Heart right ventricle (tissue), 16 donors: ENCODE measurements at places on chromosomes 5 and 9. TPM values are rescaled to one million over a fixed set of nuclear protein-coding genes. Genes with fewer than 3 reads are reported as not detected.

DNA sequence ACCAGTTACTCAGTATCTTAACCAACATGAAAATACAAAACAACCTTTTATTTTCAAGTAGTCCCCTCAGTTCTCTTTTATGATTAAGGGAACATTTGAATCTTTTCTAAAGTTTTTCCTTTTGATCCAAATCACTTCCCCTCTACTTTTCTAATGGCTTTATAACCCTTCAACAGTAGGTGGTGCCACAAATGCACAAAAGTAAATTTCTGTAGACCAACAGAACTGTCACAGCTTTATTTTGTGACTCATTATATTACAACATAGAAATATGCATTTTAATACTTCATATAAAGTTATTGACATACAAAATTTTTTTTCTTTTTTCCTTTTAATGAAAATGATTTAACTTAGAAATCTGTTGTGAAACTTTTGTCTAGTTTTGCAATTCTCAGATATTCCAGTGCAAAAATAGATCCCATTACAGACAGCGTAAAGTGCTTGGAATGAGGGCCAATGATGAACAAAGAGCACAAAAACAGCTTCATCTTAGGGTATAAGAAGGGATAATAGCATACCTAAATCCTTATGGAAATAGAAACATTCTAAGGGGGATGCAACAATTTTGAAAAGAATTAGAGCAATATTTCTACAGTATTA lies 17.0 kb downstream of the NIPSNAP3B start:
- peaks cover 40% of the 10 kb centered on the region for H3K36me3 ChIP-seq
- H3K27ac ChIP-seq, result no peak overlapping the region
- H3K4me1 ChIP-seq, result peaks cover 37% of the 10 kb centered on the region
- no peak overlapping the region for H3K4me3 ChIP-seq
- DNase-seq, result no peak

Gene PDZD2
- 95.1 TPM for total RNA-seq

Gene ARHGEF28
- 1.6 TPM for total RNA-seq

Gene LECT2
- not detected for total RNA-seq

- no peaks in the 10 kb centered on the region for H3K27me3 ChIP-seq
- no peak overlapping the region for H3K4me3 ChIP-seq
- H3K27ac ChIP-seq, result no peak overlapping the region
These were observed 79.7 kb downstream of the COL5A1 start for GRCh38 chr9:134721344-134721743.

- no peaks in the 10 kb centered on the region for H3K36me3 ChIP-seq
- no peaks in the 10 kb centered on the region for H3K4me1 ChIP-seq
- H3K4me3 ChIP-seq, result no peak overlapping the region
- no peak for DNase-seq
- H3K27ac ChIP-seq, result no peak overlapping the region
These were observed 94.6 kb upstream of the MEGF10 start for GRCh38 chr5:127196042-127196441.

Gene DHX29
- total RNA-seq, result 20.4 TPM

DNA sequence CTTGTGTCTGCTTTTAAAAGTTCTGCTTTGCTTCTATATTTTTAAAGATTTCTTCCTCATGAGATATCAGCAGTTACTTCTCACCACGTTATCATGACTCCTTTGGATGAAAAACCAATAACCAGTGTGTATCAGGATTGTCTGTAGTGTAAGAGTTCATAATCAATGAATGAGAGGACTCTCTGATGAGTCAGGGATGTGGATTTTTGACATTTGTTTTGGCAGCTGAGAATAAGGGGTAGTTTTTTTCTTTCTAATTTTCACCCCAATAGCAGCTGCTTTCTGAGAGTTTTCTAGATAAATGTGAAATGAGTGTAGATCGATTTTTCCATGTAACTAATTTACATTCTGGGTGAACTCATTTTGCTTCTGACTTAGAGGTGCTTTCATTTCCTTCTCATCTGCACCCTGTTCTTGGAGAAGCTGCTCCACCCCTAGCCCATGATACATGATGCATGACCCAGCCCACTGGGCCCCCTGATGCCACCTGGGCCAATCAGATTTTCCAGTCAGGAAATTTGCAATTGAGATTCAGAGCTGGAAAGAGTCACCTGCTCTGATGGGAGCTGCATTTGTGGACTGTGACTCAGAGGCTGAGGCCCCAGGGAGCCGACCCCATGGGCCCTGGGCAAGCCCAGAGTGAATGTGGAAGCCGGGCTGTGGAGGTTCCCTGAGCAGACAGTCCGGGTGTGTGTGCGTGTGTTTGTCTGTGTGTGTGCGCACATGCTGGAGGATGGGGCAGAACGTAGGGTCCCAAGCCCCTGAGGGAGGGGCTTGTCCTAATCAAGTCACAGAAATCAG lies 159.3 kb downstream of the RGS3 start:
- no peaks in the 10 kb centered on the region for H3K27me3 ChIP-seq
- peaks cover 55% of the 10 kb centered on the region for H3K4me1 ChIP-seq
- H3K27ac ChIP-seq, result no peak overlapping the region
- no peaks in the 10 kb centered on the region for H3K36me3 ChIP-seq

GRCh38 chr5:58622936-58623871 lies 40.3 kb downstream of the RAB3C start:
- no peaks in the 10 kb centered on the region for H3K27me3 ChIP-seq
- DNase-seq, result no peak
- no peak overlapping the region for H3K4me3 ChIP-seq
- H3K36me3 ChIP-seq, result no peaks in the 10 kb centered on the region
- H3K4me1 ChIP-seq, result no peaks in the 10 kb centered on the region
- no peak overlapping the region for H3K27ac ChIP-seq

DNA sequence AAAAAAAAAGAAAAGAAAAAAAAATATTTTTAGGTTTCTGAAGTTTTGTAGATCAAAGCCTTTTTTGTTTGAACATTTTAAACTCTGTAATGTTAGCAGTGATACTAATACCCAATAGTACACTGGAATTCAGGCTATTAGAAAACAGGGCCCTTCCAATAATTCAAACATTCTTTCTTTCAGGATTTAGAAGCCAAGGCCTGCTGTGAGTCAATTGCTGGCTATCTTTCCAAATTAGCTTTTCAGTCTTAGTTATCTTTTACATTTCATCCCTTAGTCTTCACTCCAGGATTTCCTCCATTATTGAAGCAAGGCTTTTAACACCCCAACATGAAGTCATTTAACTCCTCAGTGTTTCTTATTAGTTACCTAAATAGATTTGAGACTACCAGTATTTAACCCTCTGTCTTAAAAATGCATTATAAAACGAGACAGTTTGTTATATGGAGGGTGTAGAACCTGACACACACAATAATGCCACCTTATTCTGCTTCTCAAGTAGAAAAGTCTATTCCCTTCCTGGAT lies 951.9 kb upstream of the DMAC1 start:
- no peak overlapping the region for H3K4me3 ChIP-seq
- H3K36me3 ChIP-seq, result no peaks in the 10 kb centered on the region
- H3K27ac ChIP-seq, result no peak overlapping the region
- H3K27me3 ChIP-seq, result no peaks in the 10 kb centered on the region
- DNase-seq, result no peak

- no peaks in the 10 kb centered on the region for H3K36me3 ChIP-seq
- H3K27ac ChIP-seq, result no peak overlapping the region
- no peaks in the 10 kb centered on the region for H3K27me3 ChIP-seq
- no peak for DNase-seq
- H3K4me3 ChIP-seq, result no peak overlapping the region
These were observed 939.8 kb downstream of the EFNA5 start for GRCh38 chr5:106730912-106731311.

Gene MLANA
- not detected for total RNA-seq

DNA sequence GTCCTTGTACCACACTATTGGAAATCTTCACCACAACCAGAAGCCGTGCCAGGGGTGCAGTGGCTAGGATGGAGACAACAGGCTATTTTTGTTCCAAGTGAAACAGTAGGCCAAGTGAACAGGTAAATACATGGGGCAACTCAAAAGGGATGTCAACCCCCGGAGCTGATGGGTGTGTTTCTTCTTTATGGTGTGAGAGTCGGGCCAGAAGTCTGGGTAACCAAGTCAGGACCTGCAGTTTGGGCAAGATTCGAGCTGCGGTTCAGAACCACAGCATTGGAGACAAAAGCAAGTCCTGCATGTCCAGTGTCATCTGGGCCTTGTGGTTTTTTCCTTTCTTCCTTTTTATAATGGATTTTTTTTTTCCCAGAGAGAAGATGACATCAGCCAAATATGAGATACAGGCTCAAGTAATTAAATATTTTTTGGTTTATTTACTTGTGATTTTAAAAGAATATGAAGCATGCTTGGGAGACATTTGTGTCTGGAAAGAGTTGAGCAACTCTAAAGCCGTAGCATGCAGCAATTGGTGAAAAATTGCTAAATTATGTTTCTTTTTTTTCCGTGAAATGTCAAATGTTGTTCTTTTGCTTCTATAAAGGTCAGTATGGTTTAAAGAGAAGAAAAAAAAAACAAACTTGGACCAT lies 261.6 kb downstream of the ARRDC3 start:
- H3K27ac ChIP-seq, result peak overlapping the region; percentile 39
- H3K36me3 ChIP-seq, result no peaks in the 10 kb centered on the region
- no peaks in the 10 kb centered on the region for H3K27me3 ChIP-seq
- DNase-seq, result no peak
- peaks cover 56% of the 10 kb centered on the region for H3K4me1 ChIP-seq
- H3K4me3 ChIP-seq, result no peak overlapping the region

DNA sequence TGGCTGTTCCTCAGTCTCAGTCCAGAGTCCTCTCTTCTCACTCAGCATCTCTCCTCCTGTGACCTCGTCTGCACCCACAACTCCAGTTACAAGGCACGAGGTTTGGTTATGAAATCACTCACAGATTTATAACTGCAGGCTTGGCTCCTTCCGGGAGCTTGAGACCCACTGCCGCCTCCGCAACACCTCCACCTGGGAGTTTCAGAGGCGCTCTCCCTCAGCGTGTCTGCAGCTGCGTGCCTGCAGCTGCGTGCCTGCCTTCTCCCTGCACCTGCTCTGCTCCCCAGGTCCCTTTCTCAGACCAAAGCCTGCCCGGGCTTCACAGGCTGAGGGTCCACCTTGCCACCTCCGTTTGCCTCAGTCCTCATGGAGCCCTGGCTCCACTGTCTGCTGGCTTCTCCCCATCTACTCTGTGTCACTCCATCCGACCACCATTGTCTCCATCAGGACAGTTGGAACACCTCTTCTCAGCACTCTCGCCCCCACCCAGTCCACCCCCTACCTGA lies 51.5 kb downstream of the HRH2 start:
- H3K4me3 ChIP-seq, result no peak overlapping the region
- no peak overlapping the region for H3K27ac ChIP-seq
- no peaks in the 10 kb centered on the region for H3K27me3 ChIP-seq
- DNase-seq, result no peak
- H3K4me1 ChIP-seq, result peaks cover 60% of the 10 kb centered on the region
- H3K36me3 ChIP-seq, result no peaks in the 10 kb centered on the region

Gene CERCAM
- total RNA-seq, result 10.0 TPM

- no peak for DNase-seq
- no peaks in the 10 kb centered on the region for H3K36me3 ChIP-seq
- no peaks in the 10 kb centered on the region for H3K27me3 ChIP-seq
- H3K4me1 ChIP-seq, result no peaks in the 10 kb centered on the region
- no peak overlapping the region for H3K27ac ChIP-seq
These were observed 192.2 kb downstream of the HSD17B3 start for GRCh38 chr9:96109680-96110351.

Gene EPB41L4A
- 22.2 TPM for total RNA-seq

Gene PGM5
- 245 TPM for total RNA-seq

Gene CTXN3
- total RNA-seq, result not detected

- H3K36me3 ChIP-seq, result no peaks in the 10 kb centered on the region
- peaks cover 10% of the 10 kb centered on the region for H3K4me1 ChIP-seq
- H3K27me3 ChIP-seq, result no peaks in the 10 kb centered on the region
- DNase-seq, result no peak
- no peak overlapping the region for H3K27ac ChIP-seq
These were observed 11.1 kb downstream of the DOLK start for GRCh38 chr9:128936171-128936865.

GRCh38 chr5:138339464-138339863 lies 1.4 kb downstream of the FAM53C start:
- peaks cover 25% of the 10 kb centered on the region for H3K4me1 ChIP-seq
- H3K27ac ChIP-seq, result no peak overlapping the region
- peak overlapping the region; percentile 87 for H3K4me3 ChIP-seq
- no peaks in the 10 kb centered on the region for H3K27me3 ChIP-seq
- DNase-seq, result no peak
- H3K36me3 ChIP-seq, result peaks cover 35% of the 10 kb centered on the region

GRCh38 chr5:79831381-79832309 lies 142.0 kb downstream of the CMYA5 start:
- no peak for DNase-seq

DNA sequence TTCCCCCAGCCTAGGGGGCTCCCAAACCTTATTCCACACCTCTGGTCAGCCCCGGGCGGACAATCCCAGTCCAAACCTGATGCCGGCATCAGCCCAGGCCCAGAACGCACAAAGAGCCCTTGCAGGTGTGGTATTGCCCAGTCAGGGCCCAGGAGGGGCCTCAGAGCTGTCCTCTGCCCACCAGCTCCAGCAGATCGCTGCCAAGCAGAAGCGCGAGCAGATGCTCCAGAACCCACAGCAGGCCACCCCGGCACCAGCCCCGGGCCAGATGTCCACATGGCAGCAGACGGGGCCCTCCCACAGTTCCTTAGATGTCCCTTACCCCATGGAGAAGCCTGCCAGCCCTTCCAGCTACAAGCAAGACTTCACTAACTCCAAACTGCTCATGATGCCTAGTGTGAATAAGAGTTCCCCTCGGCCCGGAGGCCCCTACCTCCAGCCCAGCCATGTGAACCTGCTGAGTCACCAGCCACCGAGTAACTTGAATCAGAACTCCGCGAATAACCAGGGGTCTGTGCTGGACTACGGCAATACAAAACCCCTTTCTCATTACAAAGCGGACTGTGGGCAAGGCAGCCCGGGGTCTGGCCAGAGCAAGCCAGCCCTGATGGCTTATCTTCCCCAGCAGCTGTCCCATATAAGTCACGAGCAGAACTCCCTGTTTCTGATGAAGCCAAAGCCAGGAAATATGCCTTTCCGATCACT lies 27.6 kb upstream of the LTC4S start:
- peaks cover 70% of the 10 kb centered on the region for H3K4me1 ChIP-seq
- H3K4me3 ChIP-seq, result no peak overlapping the region
- peaks cover 59% of the 10 kb centered on the region for H3K36me3 ChIP-seq

Gene DMRTA1
- total RNA-seq, result 0.83 TPM

GRCh38 chr9:135440620-135441019 lies 39.0 kb upstream of the PPP1R26 start:
- H3K36me3 ChIP-seq, result no peaks in the 10 kb centered on the region
- no peaks in the 10 kb centered on the region for H3K4me1 ChIP-seq
- peaks cover 9% of the 10 kb centered on the region for H3K27me3 ChIP-seq
- H3K27ac ChIP-seq, result no peak overlapping the region
- no peak for DNase-seq

DNA sequence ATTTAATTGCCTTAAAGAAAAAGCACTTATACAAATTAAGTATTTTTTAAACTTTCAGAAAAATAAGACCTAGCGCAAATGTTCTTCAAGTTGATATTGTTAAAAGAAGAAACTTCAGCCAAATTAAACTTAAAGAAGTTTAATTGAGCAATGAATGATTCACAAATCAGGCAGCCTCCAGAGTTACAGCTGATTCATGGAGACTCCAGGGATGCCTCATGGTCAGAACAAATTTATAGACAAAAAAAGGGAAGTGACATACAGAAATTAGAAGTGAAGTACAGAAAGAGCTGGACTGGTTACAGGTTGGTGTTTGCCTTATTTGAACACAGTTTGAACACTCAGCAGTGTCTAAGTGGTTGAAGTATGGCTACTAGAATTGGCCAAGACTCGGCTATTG lies 60.3 kb downstream of the CDKN2A start:
- no peak for DNase-seq
- H3K27me3 ChIP-seq, result no peaks in the 10 kb centered on the region
- peaks cover 20% of the 10 kb centered on the region for H3K36me3 ChIP-seq
- no peaks in the 10 kb centered on the region for H3K4me1 ChIP-seq
- H3K27ac ChIP-seq, result no peak overlapping the region

GRCh38 chr5:59328709-59329296 lies 564.7 kb downstream of the PDE4D start:
- peaks cover 32% of the 10 kb centered on the region for H3K4me1 ChIP-seq
- no peaks in the 10 kb centered on the region for H3K36me3 ChIP-seq
- no peak overlapping the region for H3K27ac ChIP-seq
